ENCODE measurements at places on chromosomes 1 and 21.

- DNase-seq = no peak
These were observed 109.0 kb upstream of the KCTD3 start for GRCh38 chr1:215458104-215458503.

DNA sequence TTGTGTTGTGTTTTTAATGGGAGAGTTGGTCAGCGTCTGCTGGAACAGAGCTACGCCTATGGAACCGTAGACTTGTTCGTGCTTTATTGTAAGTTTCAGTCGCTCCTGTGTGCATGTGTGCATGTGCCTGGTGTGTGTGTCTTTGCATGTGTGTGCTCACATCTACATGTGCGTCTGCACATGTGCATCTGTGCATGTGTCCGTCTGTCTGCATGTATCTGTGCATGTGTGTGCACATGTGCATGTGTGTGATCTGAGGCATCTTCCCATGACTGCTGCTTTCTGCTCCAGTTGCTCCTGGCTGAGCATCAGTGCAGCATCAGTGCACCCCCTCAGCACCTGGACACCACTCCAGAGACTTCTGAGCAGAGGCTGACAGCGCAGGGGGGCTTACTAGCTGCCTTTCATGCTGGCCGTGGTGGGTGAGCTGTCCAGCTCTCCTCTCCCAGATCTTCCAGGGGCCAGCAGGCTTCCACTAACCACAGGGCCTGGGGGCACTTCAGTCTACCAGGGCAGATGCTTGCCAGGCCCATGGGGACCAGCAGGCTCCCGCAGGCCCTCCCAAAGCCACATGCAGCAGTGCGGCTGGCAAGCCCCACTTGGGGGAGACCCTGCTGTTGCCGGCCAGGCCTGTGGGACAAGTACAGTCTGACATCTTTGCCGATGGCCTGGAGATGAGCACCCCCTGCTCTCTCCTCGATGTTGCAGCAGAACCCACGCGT, 47.8 kb upstream of the PCBP3 start:
- no peak for DNase-seq

- no peak for DNase-seq
These were observed 101.6 kb downstream of the TLR5 start for GRCh38 chr1:223041481-223041880.

GRCh38 chr1:162228586-162228985, 148.1 kb downstream of the SPATA46 start:
- no peak for DNase-seq

DNA sequence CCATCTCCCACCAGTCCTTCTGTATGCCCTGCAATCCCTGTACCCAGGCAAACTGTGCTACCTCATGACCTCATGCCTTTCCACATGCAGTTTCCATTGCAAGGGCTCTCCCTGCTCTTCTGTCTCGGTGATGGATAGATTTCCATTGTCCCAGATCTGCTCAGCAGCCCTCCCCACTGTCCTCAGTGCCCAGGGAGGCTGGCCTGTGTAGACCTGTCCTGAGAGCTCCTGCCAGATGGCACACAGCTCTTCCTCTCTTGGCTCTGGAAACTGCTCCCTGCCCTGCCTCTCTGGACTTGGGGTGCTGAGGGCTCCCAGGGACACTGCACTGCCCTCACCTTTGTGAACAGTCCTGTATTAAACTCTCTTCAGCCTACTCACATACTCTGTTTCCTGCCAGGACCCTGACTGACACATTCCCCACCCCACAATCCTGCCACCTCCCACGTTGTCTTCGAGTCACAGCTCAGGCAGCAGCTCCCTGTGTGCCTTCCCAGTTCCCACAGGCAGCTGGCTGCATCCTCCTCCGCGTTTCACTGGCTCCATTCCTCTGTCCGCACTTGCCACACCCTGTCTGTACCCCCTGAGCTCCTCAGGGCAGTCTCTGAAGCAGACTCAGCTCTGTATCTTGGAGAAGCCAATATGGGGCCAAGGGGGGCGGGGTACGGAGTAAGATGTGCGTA, 57.0 kb downstream of the SPATA46 start:
- no peak for DNase-seq

GRCh38 chr1:5968161-5968736, 24.0 kb downstream of the NPHP4 start:
- DNase-seq = no peak

DNA sequence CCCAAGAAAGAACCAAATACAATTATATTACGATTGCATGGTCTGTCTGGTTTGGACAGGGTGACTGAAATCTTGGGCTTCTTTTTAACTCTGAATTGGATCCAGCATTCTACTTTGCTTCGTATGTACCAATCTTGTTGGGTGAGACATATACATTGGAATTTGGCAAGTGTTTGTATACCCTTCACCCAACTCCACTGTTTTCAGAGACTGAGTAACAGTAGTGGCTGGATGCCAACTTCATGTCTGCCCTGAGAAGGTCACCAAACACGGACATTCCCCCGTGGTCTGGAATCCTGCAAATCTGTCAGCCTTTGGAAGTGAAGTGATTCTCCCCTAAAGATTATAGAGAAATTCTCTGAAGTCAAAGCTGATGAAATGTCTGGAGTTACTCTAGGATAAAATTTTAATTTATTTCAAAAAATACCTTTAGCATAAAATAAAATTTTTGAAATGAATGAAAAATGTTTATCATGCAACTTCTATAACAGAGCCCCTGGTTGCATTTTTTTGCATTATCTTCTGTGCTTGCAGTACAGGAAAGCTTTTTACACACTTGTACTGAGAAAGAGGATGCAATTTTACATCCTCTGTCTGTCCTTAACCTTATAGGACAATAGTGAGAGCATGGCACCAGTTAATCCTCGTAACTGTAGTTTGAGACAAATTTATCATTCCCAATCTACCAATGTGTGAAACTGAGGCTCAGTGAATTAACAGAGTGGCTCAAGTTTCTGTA, 201.8 kb downstream of the DISC1 start:
- DNase-seq = no peak

DNA sequence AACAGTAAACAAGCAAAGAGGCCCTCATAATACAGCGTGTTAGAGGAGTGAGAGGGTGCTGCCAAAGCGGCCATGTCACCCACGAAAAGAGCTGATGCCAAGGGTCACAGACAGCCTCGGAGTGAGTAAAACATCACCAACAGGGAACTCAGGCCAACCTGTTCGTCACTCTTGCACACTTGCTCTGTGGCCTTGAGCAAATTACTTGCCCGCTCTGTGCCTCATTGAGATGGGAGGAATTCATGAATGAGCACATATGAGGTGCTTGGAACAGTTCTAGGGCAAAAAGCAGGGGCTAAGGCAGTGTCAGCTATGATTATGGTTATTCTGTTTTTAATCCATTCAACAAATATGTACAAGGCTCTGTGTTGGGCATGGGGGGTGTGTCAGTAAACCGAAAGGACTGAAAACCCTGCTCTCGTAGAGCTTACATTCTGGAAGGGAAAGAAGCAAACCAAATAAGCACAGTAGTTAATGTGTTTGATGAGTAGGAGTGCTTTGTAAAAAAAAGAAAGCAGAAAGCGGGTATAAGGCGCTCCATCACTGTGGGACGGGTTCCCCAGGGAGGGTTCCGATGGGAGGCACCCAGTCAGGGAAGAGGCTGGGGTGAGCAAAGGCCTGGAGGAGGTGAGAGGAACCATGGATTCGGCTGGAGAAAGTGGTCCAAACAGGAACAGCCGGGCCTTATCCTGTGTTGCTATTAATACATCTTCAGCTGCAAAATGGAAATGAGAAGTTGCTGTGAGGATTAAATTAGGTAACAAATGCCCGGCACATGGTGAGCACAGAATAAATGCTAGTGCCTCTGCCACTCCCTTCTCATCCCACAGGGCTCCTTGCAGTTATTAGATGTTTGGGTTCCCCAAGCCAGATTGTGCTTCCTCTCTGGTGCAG, 39.5 kb upstream of the RD3 start:
- no peak for DNase-seq

DNA sequence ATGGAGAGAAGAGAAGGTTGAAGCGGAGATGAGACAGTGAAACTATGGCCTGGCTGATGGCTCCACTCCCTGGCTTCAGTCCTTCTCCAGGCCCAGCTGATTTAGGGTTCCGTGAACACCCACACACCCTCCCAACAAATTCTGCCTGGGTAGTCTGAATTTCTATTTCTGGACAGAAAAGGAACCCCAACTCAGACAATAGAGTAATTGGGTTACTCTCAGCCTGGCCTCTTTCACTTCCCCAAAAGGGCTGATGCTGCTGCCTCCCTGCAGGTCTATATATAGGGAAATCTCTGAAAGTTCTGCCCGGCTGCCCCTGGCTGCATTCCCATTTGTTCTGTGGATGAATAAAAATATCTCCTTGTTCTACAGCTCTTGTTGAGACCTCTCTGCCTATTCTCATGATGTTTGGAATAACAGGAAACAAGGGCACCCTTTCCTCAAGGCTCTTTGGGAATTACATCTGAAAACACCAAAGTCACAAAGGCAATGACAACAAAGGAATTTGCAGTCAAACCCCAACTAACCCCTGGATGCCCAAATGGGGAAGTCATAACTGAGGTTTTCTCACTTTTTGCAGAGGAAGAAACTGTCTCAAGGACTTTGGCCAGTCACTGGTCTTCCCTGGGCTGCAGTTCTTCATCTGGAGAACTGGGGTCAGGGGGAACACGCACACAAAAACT, 11.4 kb upstream of the ZSCAN20 start:
- DNase-seq = no peak

DNA sequence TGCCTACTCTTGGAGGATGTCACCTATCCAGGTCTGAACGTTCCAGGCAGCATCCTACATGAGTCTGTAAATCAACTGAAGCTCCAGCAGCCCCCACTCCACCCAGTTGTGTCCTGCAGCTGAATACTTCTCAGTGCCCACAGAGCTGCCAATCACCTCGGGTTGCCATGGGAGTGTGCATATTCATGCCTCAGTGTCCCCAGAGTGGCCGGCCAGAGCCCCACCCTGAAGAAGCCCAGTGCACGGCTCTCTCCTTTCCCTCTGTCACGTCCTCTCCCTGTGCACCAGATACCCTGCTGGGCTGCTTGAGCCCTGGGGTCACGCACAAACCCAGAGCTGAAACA, 16.1 kb upstream of the GSTM4 start:
- DNase-seq = no peak

GRCh38 chr1:118160806-118161205, 24.2 kb downstream of the SPAG17 start:
- DNase-seq = no peak

DNA sequence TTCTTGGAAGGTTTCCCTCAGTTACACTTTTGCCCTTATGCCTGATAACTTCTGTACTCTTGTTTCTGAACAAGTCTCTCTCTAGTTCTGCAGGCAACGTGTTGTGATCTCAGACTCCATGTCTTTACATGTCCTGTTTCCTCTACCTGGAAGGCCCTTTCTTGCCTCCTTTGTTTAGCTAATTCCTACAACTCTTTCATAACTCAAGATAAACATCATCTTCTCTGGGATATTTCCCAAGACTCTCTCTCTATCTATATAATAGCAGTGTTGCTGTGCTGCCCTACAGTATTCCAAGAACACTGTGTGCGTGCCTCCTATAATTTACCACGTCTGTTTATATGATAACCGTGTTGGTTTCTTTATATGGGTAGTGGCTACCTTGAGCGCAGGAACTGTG, 47.8 kb downstream of the CHRM3 start:
- no peak for DNase-seq

DNA sequence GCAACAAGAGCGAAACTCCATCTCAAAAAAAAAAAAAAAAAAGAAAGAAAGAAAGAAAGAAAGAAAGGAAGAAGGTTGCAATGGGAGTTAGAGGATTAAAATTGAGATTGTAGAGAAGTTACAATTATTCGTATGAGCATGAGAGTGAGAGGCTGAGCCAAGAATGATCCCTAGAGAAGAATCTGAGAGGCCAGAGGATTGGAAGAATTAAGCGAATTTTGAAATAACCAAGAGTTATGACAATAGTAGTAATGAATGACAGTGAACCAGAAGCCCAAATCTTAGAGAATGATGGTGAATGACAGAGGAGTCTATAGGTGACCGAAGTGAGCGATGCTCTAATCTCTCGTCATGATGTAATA, 369 bp upstream of the ZYG11B start:
- no peak for DNase-seq

- no peak for DNase-seq
These were observed 246.6 kb upstream of the CACYBP start for GRCh38 chr1:174753131-174753530.

- DNase-seq = no peak
These were observed 2.8 kb downstream of the RGS1 start for GRCh38 chr1:192578144-192578909.

GRCh38 chr1:24257373-24257772, 61.8 kb upstream of the GRHL3 start:
- no peak for DNase-seq

- DNase-seq = no peak
These were observed 42.5 kb upstream of the GPR52 start for GRCh38 chr1:174405219-174405618.

DNA sequence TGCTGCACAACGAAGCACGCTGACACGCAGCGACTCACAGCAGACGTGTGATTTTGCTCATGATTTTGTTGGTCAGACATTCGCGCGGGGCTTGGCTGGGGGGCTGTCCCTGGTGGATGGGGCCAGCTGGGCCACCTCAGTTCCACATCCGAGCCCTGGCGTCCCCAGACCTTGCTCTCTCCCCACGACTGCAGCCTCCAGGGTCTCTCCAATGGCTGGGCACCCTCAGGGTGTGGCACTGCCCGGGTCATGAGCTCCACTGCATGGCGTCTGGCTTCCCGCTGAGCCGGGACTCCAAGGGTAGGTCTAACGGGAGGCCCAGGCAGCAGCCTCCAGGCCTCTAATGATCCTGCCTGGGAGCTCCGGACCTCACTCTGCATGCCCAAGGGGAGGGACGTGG, 173.0 kb upstream of the AJAP1 start:
- no peak for DNase-seq

GRCh38 chr1:22816803-22817202, 106.2 kb downstream of the EPHB2 start:
- no peak for DNase-seq

GRCh38 chr1:5751163-5751540, 241.1 kb downstream of the NPHP4 start:
- no peak for DNase-seq

Data from T-helper 22 cell (primary cell).